ENCODE measurements at places on chromosomes 3 and 15.

GRCh38 chr3:81437683-81438082 is 323.8 kb downstream of the GBE1 start:
- no peak for DNase-seq

- no peak for DNase-seq
These were observed 76.0 kb downstream of the SLCO3A1 start for GRCh38 chr15:91929509-91929908.

DNA sequence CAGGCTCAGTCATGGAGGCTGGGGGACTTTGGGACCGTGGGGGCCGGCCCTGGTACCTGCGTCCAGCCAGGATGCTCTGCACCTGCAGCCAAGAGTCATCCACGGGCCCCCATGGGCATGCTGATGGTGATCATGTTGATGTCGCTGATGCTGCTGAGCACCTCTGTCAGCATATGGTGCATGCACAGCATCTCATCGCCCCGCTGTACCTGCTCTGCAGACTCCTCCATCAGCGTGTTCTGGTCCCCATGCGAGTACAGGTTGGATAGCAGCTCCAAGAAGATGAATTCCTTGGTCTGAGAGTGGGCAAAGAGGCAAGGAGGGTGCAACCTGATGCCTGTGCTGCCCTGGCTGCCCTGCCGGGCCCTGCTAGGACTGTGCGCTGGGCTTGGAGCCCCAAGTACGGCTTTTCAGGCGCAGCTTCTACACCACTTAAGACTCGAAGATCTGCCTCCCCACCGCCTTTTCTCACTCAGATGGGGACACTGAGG is 7.2 kb downstream of the RPS17 start:
- DNase-seq: no peak

GRCh38 chr15:57556040-57556439 is 35.7 kb upstream of the MYZAP start:
- DNase-seq: no peak

GRCh38 chr3:184175506-184175905 is 851 bp downstream of the AP2M1 start:
- DNase-seq: no peak

DNA sequence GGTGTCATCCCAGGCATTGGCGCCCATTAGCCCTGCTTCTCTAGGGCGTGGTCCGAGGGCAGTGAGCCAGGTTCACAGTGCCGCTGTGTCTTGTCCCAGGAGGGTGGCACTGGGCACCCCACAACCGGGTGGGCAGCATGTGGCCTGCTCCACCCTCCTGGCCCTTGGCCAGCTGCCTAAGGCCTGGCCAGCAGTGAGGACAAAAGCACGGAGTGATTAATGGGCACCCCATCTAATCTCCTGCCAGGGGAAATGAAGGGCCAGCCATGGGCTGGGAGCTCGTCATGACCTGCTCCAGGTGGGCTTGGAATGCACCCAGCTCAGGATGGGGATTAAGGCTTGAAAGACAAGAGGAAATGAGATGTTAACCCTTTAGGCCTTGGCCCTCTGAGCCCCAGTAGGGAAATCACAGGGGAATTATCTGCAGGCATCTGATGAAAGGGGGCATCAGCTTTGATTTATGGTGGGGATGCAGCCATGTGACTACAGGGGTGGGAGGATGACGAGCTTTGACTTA is 5.2 kb downstream of the THSD4 start:
- no peak for DNase-seq

DNA sequence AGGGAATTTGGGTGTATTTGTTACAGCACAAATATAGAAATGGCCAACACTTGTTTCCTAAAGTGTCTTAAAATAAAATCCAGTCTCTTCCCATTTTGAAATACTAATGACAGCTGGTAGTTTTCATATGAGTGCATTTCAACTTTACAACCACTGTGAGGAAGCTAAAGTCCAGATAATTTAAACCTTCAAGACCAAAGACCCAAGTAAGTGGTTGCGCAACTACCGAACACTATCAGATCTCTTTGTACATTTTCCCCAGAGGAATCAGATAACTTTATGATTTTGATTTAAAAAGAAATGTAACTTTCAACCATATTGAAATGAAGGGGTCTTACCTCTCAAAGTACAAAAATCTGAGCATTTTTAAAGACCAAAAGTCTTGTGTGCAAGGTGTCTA is 14.3 kb downstream of the BCL2L10 start:
- no peak for DNase-seq

DNA sequence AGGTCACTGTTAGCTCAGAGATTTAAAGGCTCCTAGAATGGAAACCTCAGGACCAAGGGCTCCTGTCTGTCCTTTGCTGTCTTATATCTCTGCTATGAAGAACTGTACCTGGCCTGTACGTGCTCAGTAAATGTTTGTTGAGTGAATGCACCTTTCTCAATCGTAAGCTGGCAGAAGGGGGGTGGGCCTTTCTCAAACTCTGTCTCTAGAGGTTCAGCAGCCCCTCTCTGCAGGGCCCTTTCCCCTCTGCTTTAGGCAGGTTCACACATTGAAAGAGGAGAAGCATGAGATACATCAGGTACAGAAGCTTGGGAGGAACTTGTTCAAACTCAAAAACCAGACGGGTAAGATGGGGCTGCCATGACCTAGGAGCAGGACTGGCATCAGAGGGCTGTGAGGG is 155.6 kb downstream of the GOLGA6L4 start:
- DNase-seq: no peak

- DNase-seq: no peak
These were observed 282.6 kb downstream of the KLF13 start for GRCh38 chr15:31609258-31609681.

- DNase-seq: no peak
These were observed 101.8 kb downstream of the ST8SIA2 start for GRCh38 chr15:92495446-92495845.

GRCh38 chr15:67174864-67175573 is 79.4 kb downstream of the AAGAB start:
- no peak for DNase-seq
